Dorsolateral prefrontal cortex (tissue), 122 donors: ENCODE measurements at places on chromosomes 16 and 17.

- DNase-seq = no peak
Measured at GRCh38 chr17:40247926-40248495, 28.9 kb downstream of the WIPF2 start.

DNA sequence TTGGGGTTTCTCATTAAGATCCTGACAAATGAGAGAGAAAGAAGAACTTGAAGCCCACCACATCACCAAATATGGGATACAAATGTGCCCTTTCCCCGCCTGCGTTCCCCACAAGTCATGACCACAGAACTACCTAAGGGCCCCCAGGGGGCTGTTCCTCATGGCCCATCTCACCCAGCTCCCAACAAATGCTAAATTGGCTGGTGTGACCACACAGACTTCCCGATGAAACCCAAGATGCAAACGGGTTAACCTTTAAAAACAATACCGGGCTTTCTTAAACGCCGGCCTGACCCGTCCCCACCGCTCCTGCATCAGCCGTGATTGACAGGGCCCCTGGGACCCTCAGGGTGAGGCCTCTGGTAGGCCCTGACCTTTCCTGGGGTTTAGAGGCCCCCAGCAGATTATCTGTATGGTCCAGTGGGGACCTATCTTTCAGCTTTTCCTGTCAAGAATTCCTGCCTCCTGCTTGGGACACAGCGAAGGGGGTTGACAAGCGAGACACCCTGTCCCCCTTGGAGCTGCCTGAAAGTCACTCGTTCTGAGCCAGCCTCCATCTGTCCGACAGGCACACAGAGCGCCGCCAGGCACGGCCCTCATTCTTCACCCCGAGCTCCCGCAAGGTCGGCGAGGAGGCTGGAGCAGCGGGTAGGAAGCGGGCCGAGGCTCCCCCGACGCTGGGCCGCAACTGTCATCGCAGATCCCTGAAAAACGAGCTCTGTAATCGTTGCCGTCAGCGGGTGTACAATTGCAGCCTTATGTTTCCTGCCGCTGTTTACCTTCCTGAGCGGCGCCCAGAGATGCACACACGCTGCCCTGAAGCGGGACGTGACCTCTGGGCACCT, 300.1 kb downstream of the FOXL1 start:
- no peak for DNase-seq

GRCh38 chr16:71540-72401, 660 bp downstream of the RHBDF1 start:
- DNase-seq = no peak

GRCh38 chr16:86513471-86514277, 3.3 kb downstream of the FOXF1 start:
- DNase-seq = no peak

GRCh38 chr17:70875729-70876310, 706.5 kb downstream of the KCNJ2 start:
- DNase-seq = no peak

DNA sequence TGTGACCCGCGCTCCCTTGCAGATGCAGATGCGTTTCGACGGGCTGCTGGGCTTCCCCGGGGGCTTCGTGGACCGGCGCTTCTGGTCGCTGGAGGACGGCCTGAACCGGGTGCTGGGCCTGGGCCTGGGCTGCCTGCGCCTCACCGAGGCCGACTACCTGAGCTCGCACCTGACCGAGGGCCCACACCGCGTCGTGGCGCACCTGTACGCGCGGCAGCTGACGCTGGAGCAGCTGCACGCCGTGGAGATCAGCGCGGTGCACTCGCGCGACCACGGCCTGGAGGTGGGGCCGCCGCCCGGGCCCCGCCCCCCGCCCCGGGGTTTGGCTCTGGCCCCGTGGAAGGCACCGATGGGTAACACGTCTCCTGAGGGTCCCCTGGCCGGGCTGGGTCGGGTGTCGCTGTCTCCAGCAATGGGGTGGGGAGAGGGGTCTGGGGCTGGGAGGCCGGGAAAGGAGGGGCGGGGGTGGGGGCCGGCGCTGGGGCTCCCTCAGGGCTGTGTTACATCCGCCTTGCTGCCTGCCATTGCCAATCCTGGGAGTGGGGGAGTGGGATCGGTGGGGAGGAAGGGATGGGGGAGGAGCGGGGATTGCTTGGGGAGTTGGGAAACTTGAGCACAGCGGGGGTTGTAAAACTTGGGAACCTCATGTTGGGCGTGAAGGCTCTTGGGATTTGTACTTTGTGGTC, 737 bp downstream of the NUDT16L1 start:
- no peak for DNase-seq

- DNase-seq = no peak
Measured at GRCh38 chr16:51755577-51756355, 604.7 kb upstream of the SALL1 start.

- no peak for DNase-seq
Measured at GRCh38 chr17:21212826-21213637, 929 bp downstream of the TMEM11 start.

GRCh38 chr16:24116989-24117388, 139.1 kb upstream of the CACNG3 start:
- DNase-seq = no peak

DNA sequence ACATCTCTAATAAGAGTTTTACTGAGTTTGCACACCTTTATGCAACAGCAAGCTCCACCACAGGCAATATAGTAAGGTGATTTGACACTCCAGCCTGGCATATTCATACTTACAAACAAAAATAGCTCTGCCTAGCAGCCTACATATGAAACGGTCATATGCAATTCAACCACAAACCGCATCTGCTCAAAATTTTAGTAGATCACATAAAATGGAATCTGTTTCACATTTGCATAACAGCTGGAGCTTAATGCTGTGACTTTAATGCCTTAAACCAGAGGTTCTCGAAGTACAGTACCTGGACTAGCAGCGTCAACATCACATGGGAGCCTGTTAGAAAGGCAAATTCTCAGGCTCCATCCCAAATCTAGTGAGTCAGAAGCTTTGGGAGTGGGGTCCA, 578.4 kb downstream of the CDH11 start:
- DNase-seq = no peak

- DNase-seq = no peak
Measured at GRCh38 chr17:49290690-49291359, 60.2 kb upstream of the PHOSPHO1 start.

GRCh38 chr16:89155184-89155679, 16.3 kb upstream of the CDH15 start:
- DNase-seq = no peak

DNA sequence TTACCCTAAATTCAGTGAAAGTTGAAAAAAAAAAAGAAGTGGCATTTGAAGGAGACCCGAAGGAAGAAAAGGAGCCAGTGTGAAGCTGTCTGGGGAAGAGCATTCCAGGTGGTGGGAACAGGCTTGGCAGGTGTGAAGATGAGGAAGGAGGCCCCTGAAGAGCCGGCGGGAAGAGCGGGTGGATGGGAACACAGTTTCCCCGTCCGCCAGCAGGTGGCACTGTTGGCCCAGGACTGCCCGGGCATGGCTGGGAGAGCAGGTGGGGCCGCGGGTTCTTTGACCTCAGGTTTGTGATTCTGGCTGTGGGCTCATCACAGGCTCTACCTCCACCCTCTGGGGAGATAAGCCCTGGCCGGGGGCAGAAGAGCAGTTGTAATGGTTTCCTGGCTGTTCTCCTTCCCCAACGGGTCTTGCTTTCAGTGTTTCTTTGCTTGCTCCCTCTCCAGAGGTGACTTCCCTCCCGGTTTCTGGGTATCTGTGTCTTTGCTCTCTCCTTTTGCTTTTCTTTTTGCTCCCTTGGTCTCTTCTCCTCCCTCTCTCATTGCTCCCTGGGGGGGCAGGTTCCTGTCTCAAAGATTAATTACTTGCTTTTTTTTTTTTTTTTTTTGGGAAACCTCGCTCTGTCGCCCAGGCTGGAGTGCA, 32.3 kb downstream of the RAP1GAP2 start:
- peak; percentile 84 for DNase-seq

DNA sequence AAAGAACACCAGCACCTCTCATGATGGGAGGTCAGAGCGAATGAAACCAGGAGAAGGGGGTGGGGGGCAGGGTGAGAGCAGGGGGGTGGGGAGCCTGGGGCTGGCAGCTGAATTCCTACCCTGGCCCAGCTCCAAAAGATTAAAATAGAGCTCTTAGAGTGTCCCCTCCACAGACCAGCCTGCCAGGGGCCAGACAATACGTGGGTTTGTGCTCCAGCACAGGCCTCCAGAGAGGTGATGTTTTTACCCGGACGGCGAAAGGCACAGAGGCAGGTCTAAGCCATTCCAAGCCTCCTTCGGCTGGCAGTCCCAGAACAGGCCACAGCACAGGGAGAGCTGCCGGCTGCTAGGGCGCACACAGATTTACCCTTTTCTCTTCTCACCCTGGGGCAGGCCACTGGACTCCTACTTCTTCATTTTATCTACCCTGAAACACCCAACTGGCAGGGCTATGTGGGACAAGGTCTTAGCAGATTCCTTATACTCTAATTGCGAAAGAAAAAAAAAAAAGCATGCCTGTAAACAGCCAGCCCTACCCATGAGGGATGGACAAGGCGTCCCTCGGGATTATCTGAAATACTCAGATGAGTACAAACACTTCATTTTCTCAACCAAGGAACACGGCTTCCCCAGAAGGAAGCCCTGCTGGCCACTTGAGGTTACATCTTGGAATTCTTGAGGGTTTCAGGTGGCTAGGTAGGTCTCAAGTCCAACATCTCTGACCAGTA, 71.9 kb upstream of the NOG start:
- no peak for DNase-seq

DNA sequence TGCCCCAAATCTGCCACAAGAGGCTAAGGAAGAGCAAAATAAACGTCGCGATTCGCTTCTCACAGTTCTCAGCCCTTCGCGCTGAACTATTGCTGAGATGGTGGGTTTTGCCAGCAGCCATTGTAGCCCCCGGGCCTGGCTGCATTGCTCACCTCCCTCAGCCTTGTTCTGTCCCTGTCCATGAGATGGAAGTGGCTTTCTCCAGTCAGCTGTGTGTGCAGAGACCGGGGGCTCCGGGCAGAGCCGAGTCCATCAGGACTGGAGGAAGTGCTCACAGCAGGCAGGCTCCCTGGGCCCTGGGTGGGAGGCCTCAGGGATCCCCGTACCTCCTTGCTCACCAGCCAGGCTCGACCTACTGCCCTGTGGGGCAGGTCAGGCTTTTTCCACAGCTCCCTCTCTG, 27.6 kb upstream of the CAPN15 start:
- no peak for DNase-seq

DNA sequence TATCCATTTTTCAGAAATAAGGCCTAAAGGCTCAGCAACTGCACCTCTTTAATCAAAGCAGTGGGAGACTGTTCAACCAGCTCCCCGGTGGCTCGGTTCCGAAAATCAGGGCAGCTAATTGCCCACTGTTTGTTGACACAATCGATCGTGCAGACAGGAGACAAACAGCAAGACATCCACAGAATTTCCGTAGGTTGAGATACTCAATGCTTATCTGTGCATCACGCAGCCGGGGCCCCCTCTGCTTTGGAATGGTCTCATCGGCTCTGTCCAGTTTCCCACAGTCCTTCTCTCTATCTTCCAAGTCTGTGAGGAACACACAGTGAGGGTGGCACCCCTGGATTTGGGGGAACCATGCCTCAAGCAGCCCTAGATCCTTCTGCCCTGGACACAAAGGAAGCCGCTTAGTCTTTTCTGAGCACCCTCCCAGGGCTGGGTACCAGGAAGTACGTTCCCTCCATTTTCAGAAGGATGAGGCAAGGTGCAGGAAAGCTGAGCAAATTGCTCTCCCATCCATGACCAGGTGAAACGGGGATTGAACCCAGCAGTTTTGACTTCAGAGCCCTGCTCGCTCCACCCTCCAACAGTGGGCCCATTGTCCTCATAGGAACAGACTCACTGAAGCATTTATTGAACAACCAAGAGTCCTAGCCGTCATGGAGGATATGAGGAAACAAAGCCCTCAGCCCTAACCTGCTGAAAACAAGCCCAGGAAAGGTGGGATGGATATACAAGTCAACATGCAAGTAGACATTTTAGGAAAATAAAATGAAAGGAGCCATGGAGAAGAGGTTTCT, 70.7 kb downstream of the C16orf95 start:
- no peak for DNase-seq

DNA sequence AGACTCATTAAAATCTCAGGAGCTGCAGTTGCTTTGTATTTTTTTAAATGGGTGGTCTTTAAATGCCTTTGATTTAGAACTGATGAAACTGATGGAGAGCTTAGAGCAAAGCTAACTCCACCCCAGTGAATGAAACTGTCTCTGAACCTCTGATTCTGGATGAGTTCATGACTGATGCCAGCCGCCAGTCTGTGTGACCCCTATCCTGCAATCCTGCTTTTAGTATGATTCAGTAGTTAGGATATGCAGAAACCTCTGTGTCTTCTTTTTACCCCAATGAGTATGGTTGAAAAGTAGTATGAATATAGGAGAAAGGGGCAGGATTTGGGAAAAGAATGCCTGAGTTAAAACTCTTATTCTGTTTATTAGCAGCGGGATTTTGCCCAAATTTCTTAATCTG, 12.3 kb upstream of the SALL1 start:
- DNase-seq = no peak
